ENCODE measurements at places on chromosomes 1 and 21.

DNA sequence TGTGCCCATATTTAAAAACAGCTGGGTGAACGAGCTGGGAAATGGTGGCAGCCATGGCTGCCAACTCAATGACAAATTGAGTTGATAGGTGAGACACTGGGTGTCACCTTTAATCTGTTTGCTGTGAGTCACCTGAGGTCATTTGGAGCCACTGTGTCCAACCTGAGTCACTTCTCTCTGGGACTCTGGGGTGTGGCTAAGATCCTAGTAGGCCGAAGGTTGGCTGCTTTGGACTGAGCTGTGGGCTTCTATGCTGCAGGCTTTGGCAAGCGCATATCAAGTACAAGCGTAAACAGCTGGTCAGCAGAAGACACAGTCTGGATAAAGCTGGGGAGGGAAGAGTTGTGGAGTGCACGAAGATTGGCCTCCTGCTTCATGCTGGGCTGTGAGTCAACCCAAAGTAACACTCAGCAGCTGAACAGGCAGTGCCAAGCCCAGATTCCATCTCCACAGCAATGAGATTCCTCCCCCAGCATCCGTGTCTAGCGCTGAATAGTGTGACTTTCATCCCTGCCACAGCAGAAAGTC, 24.0 kb downstream of the TEX35 start:
- DNase-seq, result no peak

DNA sequence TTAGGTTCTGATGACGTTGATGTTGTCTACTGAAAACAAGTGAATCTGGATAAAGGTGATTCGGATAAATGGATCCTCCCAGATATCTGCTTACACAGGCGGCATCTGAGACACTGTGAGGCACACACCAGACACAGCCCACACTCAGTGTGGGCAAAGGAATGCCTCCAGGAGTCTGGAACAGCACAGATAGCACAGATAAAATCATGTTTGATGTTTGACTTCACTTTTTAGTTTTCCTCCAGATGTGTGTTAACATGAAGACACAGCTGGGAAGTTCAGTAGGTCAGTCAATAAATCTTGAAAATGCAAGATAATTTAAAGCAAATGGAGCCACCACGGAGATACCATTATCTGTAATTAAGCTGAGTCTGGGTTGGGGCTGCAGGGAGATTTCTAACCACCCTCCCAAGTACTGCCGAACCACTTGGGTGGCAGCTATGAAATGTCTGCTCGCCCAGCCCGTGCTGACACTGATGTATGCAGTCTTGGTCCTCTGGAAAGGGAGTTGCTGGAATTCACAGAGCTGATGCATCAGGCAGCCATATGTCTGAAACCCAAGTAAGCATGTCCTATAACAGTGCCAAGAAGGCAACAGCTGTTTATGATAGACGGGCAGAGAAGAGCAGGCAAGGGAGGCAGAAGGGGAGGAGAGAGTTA, 11.7 kb downstream of the CAPN9 start:
- no peak for DNase-seq

- no peak for DNase-seq
These were observed 44.6 kb downstream of the ATP1A1 start for GRCh38 chr1:116417678-116418077.

GRCh38 chr1:22383526-22384294, 67.9 kb upstream of the ZBTB40 start:
- DNase-seq, result no peak

- DNase-seq, result peak; percentile 32
These were observed 15.3 kb downstream of the UCK2 start for GRCh38 chr1:165842671-165843129.

DNA sequence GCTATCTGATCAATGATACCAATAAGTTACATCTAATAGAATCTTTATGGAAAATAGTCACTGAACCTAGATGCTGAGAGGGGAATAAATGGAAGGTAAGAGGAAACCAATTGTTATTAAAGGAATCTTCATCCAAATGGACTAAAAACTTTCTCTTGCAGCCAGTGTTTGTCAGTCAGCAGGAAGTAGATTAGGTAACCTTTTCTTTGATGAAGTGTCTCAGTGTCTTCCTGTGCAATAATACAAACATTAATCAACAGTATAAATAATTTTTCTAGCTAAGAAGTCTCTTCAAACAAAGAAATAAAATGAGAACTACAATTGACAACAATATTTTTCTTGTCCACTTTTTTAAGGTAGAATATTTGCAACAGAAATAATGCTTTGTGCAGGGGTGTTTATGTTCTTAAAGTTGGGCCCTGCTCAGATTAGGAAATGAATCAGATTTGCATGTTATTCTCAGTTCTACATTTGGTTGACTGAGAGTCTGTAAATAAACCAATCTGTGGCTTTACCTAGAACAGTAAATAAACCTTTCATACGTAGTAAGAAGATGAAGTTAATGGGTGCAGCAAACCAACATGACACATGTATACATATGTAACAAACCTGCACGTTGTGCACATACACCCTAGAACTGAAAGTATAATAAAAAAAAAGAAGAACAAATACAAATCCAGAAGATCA, 391.4 kb downstream of the MRPL39 start:
- no peak for DNase-seq

GRCh38 chr1:26352338-26352679, 1.6 kb downstream of the CRYBG2 start:
- DNase-seq, result no peak

DNA sequence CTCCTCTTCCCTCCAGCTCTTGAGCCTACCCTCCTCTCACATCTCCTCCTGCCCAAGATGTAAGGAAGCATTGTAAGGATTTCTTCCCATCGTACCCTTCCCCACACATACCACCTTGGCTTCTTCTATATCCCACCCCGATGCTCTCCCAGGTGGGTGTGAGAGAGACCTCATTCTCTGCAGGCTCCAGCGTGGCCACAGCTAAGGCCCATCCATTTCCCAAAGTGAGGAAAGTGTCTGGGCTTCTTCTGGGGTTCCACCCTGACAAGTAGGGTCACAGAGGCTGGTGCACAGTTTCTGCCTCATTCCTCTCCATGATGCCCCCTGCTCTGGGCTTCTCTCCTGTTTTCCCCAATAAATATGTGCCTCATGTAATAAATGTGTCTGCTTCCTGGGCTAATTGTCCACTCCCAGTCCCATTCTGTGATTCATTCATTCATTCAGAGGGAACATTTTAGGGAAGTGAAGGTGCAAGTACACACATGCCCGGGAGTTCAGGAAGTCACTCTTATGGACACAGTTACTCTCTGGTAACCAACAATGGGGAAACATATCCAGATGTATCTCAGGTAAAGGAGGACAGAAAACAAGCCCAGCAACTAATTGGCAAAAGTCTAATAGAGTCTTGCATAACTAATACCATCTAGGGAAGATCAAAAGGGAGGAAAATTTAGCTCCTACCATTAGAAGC, 1.9 kb downstream of the SPRR4 start:
- DNase-seq, result no peak

- no peak for DNase-seq
These were observed 128.9 kb downstream of the HIVEP3 start for GRCh38 chr1:41789661-41790330.

DNA sequence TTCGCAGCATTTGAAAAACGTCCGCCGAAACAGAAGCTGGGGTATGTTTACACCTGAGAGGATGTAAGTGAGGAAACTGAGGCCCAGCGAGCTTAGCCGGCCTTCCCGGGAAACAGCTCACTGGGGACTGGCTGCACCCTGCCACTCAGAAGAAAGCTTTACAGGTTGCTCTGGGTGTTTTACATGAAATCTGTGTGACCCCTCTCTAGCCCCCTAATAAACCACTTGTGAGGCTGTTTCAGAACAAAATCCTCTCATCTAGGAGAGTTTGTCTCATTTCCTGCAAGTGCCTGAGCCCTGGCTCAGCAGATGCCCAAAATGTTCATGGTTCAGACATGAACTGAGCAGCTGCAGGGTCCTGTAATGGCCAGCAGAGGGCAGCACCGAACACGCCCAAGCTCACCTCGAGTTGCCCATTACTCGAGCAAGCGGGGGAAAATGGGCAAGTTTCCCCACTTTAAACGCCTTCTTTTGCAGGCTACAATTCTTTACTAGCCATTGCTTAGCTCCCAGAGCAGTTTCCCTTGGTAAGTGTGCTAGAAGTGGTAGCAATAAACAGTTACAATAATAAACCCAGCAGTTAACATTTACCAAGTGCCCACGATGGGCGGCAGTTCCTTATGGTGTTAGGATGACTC, 76.4 kb downstream of the FHAD1 start:
- DNase-seq, result peak; percentile 80

DNA sequence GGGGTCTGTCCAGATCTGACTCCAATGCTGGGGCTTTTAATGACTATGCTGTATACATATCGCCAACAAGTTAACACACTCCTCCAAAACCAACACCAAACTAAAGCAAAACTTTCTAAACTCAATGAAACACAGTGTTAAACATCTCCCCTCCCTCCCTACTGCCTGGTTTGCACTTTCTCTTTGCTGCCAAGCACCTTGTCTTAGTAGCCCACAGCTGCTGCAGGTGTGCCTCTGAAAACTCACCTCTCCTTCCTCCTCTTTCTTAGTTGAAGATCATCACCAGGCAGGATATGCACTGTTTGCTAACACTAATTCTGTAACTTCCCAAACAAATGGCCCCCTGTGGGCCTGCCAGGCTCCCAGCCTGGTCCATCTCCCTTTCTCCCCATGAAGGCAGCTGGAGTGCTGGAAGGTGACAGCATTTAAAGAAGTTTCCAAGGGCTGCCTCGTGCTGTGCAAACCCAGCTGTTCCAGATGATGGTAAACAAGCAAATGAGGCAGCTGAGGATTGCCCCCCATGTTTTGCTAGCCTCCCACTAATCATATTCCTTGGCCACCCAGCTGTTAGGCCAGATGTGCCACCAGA, 213.7 kb downstream of the ASTN1 start:
- DNase-seq, result no peak

DNA sequence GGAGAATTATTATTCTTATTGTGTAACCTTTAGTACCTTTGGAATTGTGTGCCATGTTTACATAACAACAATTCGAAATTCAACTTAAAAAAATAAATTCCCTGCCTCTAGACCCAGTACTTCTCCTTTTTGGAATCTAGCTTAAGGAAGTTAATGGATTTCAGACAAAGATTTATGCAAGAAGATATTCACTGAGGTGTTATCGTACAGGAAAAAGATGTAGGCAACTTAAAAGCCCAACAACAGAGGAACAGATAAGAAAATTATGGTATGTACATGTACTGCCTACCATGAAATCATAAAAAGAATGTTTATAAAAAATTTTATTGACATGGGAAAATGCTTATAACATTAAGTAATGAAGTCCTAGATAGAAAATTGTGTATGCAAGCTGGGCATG, 18.2 kb upstream of the STMN1 start:
- DNase-seq, result no peak

DNA sequence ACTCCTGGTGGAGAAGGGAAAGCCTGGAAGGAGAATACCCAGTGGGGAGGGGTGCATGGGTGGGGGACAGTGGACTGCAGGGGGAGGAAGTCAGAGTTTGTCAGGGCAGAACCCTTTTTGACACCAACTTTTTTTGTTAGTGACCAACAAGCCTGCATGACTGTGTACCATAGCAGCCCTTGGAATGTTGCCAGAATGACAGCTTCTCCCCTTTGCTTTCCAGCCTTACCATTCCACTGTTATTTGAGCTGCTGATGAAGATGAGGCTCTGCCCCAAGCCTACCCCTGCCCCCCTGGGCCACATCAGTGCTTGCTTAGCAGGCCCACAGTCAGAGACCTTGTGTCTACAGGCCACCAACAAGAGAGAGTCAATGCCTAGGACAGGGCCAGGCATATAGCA, 341.2 kb downstream of the HHAT start:
- no peak for DNase-seq

- no peak for DNase-seq
These were observed 136.9 kb upstream of the HNRNPU start for GRCh38 chr1:245001252-245001651.

- peak; percentile 85 for DNase-seq
These were observed 9.6 kb upstream of the TNFRSF25 start for GRCh38 chr1:6475381-6476133.

DNA sequence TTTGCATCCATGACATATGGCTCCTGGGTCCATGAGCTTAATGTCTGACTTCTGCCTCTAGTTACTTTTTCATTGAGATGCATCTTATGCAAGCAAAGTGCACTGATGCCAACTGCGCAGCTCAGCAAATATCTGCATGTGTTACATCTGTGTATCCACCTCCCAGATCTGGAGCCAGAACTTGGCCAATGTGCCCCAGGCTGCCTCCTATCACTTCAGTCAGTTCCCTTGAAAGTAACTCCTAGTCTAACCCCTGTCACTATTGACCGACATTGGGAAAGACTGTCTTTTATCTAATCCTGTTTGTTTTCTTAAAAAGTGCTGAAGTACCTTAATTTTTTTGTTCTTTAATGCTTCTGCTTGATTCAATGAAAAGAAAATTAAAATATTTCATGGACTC, 19.3 kb upstream of the UBL4B start:
- DNase-seq, result no peak

GRCh38 chr1:167720965-167721616, 691 bp upstream of the MPZL1 start:
- DNase-seq, result no peak

- peak; percentile 40 for DNase-seq
These were observed 343.4 kb downstream of the MATN1 start for GRCh38 chr1:30379684-30380624.

GRCh38 chr21:35923971-35924370, 136.4 kb downstream of the SETD4 start:
- DNase-seq, result no peak

DNA sequence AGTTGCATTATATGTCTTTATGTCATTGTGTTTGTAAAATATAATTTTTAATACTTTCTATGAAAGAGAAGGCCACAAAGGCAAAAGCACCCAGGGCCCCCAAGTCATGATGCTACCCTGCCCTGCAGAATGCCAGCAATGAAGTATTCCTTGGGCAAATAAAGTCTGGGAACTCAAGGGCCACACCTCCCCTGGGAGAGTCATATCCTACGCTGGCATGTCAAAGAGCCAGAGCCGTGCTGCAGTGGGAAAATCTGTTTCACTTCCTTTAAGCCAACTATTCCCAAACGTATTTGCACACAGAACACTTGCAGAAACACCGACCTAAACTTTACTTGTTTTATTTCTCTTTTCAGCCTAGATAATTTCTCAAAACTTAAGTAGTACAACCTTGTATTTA, 98.4 kb upstream of the KAZN start:
- DNase-seq, result no peak

DNA sequence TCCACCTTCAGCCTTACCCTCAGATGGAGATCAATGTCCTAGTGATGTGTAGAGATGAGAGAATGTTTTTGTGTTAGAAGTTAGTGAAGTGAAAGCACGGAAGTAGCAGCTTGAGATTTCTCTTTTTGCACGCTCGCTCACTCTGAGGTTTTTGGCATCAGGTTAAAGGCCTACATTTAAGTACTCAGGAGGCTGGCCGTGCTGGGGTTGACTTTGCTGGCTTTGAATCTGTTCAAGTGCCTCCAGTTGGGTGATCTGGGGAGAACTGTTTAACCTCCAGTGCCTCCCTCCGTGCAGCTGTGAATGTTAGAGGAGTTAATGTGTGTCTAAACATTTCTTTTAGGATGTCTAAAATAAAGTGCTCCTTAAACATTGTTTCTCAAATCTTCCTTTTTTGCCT, 13.9 kb downstream of the PHGDH start:
- DNase-seq, result peak; percentile 10

GRCh38 chr21:34279883-34280282, 83.9 kb upstream of the KCNE2 start:
- DNase-seq, result no peak

GRCh38 chr1:64675718-64676345, 69.0 kb upstream of the RAVER2 start:
- DNase-seq, result no peak

- peak; percentile 53 for DNase-seq
These were observed 19.4 kb downstream of the ABCG1 start for GRCh38 chr21:42238185-42238934.

GRCh38 chr1:17434601-17435000, 4.9 kb downstream of the RCC2 start:
- no peak for DNase-seq
